ENCODE measurements at places on chromosomes 5 and 9. TPM values are rescaled to one million over a fixed set of nuclear protein-coding genes. Genes with fewer than 3 reads are reported as not detected.

GRCh38 chr9:90998573-90998972 is 197.0 kb downstream of the SYK start:
- H3K36me3 ChIP-seq, result no peaks in the 10 kb centered on the region
- no peak for DNase-seq
- peaks cover 7% of the 10 kb centered on the region for H3K4me1 ChIP-seq
- no peak overlapping the region for H3K27ac ChIP-seq
- no peak overlapping the region for H3K4me3 ChIP-seq

GRCh38 chr5:17398431-17398830 is 99.6 kb upstream of the TAF11L2 start:
- no peak overlapping the region for H3K27ac ChIP-seq
- no peaks in the 10 kb centered on the region for H3K36me3 ChIP-seq
- no peaks in the 10 kb centered on the region for H3K27me3 ChIP-seq
- H3K4me3 ChIP-seq, result no peak overlapping the region
- H3K4me1 ChIP-seq, result peaks cover 11% of the 10 kb centered on the region

IL13 gene
- total RNA-seq, result not detected

DNA sequence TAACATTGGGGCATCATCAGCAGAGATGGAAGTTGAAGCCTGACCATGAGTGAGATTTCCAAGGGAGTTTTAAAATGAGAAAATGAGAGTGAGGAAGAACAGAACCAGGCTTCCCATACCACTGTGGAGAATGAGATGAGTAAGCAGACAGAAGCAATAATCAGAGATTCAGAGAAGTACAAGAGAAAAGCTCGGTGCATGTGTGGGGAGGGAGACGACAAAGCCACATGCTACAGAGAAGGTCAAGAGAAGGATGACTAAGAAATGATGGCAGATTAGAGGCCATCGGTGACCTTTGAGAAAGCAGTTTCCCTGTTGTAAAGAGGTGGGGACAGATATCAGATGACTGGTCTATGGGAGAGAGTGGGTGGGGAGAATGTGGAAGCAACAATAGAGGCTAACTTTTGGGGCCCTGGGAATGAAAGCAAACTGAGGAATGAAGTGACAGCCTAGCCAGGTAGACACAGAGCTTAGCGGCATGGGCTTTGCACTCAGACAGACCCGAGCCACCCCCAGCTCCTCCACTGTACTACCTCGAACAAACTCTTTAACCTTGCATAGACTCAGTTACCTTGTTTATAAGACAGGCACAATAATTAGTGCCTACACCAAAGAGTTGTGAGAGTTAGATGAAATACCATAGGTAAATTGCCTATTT is 207.7 kb downstream of the PIK3R1 start:
- no peak overlapping the region for H3K4me3 ChIP-seq
- H3K27ac ChIP-seq, result no peak overlapping the region
- peaks cover 46% of the 10 kb centered on the region for H3K4me1 ChIP-seq
- no peaks in the 10 kb centered on the region for H3K36me3 ChIP-seq
- H3K27me3 ChIP-seq, result no peaks in the 10 kb centered on the region
- no peak for DNase-seq

DNA sequence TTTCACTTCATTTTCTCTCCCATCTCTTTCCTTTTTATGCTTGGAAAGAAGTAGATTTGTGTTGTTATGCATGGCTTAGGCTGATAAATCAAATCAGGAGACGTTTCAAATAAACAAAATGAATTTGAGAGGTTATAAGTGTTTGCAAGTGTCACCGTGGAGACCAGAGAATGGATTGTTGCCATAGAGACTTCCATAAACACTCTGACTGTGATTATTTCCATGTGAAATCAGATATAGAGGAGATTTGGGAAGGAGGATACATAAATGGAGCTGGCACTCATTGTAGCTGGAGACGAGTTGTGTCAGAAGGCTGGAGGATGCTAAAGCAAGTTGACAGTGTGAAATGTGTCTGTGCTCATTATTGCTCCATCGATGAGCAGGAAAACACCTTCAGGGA is 84.2 kb upstream of the PCSK1 start:
- peaks cover 8% of the 10 kb centered on the region for H3K4me1 ChIP-seq
- no peak overlapping the region for H3K4me3 ChIP-seq
- no peak overlapping the region for H3K27ac ChIP-seq
- H3K27me3 ChIP-seq, result no peaks in the 10 kb centered on the region

DNA sequence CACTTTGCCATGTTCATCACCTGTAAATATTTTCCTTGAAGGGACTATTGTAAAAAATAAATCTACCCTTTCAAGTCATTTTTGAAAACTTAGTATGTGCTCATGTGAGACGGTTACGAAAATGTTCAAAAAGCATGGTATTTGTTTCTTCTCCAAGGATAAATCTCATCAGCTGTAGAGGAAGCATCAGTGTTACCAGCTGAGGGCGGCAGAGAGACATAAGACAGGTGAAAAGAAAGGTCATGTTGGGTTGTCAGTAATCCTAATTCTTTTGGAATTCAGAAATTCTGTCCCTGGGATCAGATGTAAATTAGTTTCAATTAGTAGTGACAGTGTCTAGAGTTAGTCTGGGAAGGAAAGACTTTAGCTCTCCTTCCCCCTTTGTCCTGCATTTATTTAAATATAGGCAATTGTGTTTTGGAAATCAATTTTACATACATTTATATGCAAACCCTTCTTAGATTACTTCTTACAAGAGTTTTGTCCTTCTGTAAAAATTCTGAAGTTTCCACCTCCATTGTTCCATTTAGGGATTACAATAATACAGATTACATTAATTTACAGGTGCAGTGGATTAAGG is 791.9 kb upstream of the CDH6 start:
- H3K36me3 ChIP-seq, result no peaks in the 10 kb centered on the region
- no peak overlapping the region for H3K4me3 ChIP-seq
- H3K4me1 ChIP-seq, result no peaks in the 10 kb centered on the region
- no peak overlapping the region for H3K27ac ChIP-seq

DNA sequence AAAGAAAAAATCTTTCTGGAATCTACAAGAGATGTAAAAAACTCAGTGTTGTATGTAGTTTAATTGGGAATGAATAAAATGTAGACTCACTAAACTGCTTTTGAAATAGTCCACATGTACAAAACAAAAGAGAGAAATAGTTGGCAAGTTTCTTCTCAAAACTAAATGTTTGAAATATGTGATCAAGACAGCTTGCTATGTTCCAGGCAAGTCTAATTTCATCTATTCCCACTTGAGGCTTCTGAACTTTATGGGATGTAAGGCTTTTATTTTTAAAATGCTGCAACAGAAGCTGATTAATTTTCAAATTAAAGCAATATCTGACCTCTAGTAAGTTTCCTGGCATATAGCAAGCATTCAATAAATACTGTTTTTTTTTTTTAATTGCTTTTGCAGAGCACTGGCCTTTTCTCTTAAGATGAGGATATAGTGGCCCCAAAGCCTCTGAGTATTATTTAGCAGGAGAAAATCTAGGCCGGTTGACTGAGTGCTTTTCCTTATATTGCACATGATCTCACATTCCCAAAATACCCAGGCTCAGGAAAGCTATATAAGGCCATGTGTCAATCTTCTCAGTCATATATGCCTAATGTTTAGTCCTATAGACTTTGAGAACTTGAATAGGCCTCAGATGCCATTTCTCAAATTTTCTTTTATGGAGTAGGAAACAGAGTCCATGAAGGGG is 183.2 kb downstream of the NTRK2 start:
- H3K27ac ChIP-seq, result no peak overlapping the region
- no peaks in the 10 kb centered on the region for H3K36me3 ChIP-seq
- H3K4me3 ChIP-seq, result no peak overlapping the region

RETREG1 gene
- total RNA-seq, result 27.7 TPM

COL23A1 gene
- 3.7 TPM for total RNA-seq

GRCh38 chr5:170439223-170439943 is 50.2 kb upstream of the KCNMB1 start:
- H3K4me1 ChIP-seq, result no peaks in the 10 kb centered on the region
- no peaks in the 10 kb centered on the region for H3K36me3 ChIP-seq
- H3K27ac ChIP-seq, result no peak overlapping the region
- H3K4me3 ChIP-seq, result no peak overlapping the region
- H3K27me3 ChIP-seq, result no peaks in the 10 kb centered on the region
- peak; percentile 79 for DNase-seq

ACER2 gene
- 3.9 TPM for total RNA-seq

SOHLH1 gene
- total RNA-seq, result not detected

SETD9 gene
- total RNA-seq, result 2.7 TPM
